Thoracic aorta (tissue), 2 donors: ENCODE measurements at places on chromosomes 7 and 10.

- H3K36me3 ChIP-seq = no peaks in the 10 kb centered on the region
- no peak overlapping the region for H3K27ac ChIP-seq
- H3K27me3 ChIP-seq = no peaks in the 10 kb centered on the region
- DNase-seq = no peak
- H3K4me1 ChIP-seq = no peaks in the 10 kb centered on the region
- no peak overlapping the region for H3K4me3 ChIP-seq
Observed at GRCh38 chr7:24902931-24903330, 77.0 kb downstream of the OSBPL3 start.

GRCh38 chr7:98555403-98555802, 61.7 kb upstream of the NPTX2 start:
- no peak for DNase-seq
- H3K4me1 ChIP-seq = no peaks in the 10 kb centered on the region
- H3K4me3 ChIP-seq = no peak overlapping the region
- H3K27me3 ChIP-seq = no peaks in the 10 kb centered on the region
- no peaks in the 10 kb centered on the region for H3K36me3 ChIP-seq

DNA sequence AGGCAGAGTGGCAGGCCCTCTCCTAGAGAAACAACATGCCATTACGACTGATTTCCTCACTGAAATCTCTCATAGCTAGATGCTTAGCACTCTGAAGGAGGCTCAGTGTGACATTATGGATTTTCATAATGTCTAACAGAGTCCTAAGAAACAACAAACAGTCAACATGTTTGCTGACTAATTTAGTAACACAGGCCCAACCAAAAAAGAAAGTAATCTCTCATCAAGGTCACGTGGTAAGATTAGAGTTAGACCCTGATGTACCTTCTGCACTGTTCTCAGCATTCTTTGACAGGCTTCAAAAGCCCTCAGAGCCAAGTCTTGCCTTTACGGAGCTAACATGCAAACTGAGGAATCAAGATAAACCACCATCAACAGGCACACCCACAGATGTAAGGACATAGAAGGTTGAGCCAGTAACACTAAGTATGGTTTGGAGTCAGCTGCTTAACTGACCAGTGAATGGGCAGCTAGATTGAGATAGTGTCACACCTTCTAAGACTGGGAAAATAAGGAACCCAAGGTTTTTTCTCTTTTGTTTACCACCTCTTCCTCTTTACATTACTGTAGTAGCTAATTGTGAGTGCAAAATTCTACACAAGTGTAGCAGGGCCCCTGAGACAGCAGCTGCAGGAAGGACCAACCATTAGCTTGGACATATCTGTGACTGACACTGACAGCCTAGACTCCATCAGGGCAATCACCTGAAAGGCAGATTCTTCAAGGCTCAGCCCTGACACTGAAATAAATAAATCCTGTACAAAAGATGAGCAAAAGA, 15.3 kb upstream of the KCNIP2 start:
- peaks cover 2% of the 10 kb centered on the region for H3K36me3 ChIP-seq
- H3K27ac ChIP-seq = no peak overlapping the region
- H3K4me3 ChIP-seq = no peak overlapping the region
- no peak for DNase-seq
- H3K4me1 ChIP-seq = no peaks in the 10 kb centered on the region
- H3K27me3 ChIP-seq = no peaks in the 10 kb centered on the region

GRCh38 chr10:24706479-24707118, 17.1 kb downstream of the ARHGAP21 start:
- no peak overlapping the region for H3K4me3 ChIP-seq
- no peak for DNase-seq
- no peaks in the 10 kb centered on the region for H3K27me3 ChIP-seq
- no peaks in the 10 kb centered on the region for H3K36me3 ChIP-seq
- no peak overlapping the region for H3K27ac ChIP-seq
